Stomach (tissue), 19 donors: ENCODE measurements at places on chromosomes 1 and 21. TPM values are rescaled to one million over a fixed set of nuclear protein-coding genes. Genes with fewer than 3 reads are reported as not detected.

SYNC gene
- 5.5 TPM for polyA plus RNA-seq

DNA sequence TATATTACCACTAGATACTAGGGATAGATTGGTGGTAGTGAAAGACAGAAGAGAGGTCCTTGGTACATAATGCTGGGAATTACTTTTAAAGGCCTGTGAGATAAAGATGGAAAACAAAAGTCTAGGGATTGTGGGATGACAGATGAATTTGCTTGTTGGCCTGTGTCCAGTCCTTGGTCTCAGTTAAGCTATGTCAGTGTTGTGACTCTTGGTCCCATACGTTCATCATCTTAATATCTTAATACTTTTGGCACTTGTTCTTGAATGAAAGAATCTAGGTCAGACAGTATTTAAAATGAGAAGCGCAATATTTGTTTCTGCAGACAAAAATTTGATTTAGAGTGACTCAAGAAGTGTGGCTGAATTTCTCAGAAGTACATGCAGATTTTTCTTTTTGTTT is 7.6 kb downstream of the RPL5 start:
- peaks cover 75% of the 10 kb centered on the region for H3K36me3 ChIP-seq
- H3K4me1 ChIP-seq = peaks cover 28% of the 10 kb centered on the region
- no peak for DNase-seq
- H3K27ac ChIP-seq = no peak overlapping the region
- H3K27me3 ChIP-seq = no peaks in the 10 kb centered on the region

DNA sequence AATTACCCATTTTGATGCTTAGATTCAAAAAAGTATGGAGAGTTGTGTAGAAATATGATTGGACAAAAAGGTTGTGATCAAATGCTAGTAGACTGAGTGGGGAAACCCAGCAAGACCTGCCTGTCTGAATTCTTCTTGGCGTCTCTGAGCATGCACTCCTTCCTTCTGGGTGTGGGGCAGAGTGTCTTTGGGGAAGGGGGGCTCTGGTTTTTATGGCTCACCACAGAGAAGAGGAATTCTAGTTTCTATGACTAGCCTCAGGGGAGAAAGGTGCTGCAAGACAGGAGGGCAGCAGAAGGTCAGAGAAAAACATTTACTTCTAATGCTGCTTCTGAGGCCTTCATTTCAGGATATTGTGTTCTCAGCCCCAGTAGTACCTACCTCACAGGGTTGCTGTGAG is 33.9 kb upstream of the PIGC start:
- no peaks in the 10 kb centered on the region for H3K36me3 ChIP-seq
- no peak for DNase-seq
- H3K27ac ChIP-seq = no peak overlapping the region
- peaks cover 4% of the 10 kb centered on the region for H3K4me1 ChIP-seq
- no peak overlapping the region for H3K4me3 ChIP-seq

DNA sequence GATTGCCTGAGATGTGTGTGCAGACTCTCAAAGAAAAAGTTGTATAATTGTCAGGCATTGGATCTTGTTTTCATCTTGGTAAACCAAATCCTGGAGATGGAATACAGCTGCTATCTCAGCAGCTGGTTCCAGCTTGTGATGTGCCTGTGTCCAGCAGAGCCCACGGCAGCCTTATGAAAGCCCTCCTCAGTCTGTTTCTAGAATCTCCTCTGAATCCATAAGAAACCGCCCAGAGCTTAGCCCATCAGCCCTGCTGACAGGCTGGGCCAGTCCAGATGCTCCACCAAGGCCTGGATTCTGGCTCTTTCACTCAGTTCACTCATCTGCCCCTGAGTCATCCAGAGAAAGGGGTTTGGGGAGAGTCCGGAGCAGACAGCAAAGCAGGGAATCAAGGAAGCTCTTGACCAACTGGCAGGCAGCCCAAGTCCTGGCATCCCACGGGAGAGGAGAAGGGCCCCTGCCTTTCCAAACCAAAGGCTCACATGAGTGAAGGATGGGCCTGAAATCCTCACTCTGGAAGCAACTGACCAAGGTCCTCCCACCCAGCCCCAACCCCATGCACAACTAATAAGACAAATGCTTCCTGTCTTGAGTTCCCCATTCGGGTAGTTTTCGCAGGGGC is 45.7 kb downstream of the NAV1 start:
- peak; percentile 80 for DNase-seq
- peaks cover 8% of the 10 kb centered on the region for H3K4me1 ChIP-seq
- no peak overlapping the region for H3K4me3 ChIP-seq

DNA sequence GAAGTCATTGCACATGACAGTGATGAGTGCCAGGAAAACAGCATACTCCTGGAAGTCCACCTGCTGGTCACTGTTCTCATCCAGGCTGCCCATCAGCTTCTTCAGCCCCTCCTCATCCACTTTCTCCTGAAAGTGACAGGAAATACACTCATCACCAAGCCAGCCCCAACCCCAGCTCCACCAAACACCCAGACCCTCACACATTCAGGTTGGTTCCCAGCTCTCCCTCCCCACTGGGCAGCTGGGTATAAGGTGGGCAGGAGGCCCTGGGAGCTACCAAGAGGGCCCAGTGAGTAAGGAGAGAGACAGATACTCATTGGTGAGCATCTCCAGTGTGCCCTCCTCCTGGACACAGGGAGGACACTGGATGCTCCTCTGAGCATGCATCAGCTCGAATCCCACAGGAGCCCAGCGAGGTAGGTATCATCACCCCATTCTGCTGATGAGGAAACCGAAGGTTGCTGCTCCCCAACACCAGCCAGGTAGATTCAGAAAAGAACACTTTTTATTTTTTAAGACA is 4.1 kb downstream of the S100A2 start:
- no peaks in the 10 kb centered on the region for H3K27me3 ChIP-seq
- no peak overlapping the region for H3K27ac ChIP-seq
- H3K36me3 ChIP-seq = no peaks in the 10 kb centered on the region
- peaks cover 13% of the 10 kb centered on the region for H3K4me1 ChIP-seq

DNA sequence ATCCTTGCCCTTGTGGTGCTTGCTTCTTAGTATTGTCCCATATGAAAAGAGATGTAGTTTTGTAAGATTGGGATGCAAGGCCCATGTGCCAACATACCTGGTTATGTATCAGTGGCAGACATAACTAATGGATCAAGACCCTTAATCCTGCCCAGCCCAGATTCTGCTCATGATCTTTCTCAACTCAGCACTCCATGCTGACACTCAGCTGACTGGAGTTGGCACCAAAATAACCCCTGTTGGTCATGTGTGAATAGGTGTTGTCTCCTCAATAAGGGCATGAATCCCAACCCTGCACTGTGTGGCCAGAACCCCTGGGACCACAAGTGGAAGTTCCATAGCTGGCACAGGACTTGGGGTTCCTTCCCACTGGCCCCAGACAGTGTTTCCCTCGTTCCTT is 13.9 kb upstream of the CNR2 start:
- H3K4me1 ChIP-seq = no peaks in the 10 kb centered on the region
- no peak overlapping the region for H3K27ac ChIP-seq
- H3K27me3 ChIP-seq = no peaks in the 10 kb centered on the region
- H3K4me3 ChIP-seq = no peak overlapping the region

GRCh38 chr1:36268981-36269380 is 37.2 kb upstream of the SH3D21 start:
- peaks cover 46% of the 10 kb centered on the region for H3K36me3 ChIP-seq
- H3K4me3 ChIP-seq = no peak overlapping the region
- H3K27ac ChIP-seq = peak overlapping the region; percentile 82
- peak; percentile 33 for DNase-seq
- peaks cover 79% of the 10 kb centered on the region for H3K4me1 ChIP-seq

DNA sequence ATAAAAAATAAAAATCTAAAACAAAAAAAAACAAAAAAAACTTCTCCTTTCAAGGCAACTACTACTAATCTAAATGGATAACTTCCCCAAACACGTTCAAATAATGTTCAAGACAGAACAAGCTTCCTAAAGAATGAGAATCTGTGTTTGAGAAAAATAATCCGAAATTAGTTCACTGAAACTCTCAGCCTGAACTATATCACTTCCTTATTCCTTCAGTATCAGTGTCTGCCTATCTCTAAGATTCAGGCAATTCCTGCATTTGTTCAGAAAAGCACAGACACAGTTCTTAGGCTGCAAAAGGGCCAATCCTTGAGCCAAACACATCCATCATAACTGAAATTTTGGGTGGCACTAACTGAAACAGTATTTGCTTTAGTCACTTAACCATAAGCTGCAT is 22.4 kb downstream of the DSTYK start:
- H3K27me3 ChIP-seq = no peaks in the 10 kb centered on the region
- peaks cover 6% of the 10 kb centered on the region for H3K4me1 ChIP-seq
- no peak overlapping the region for H3K4me3 ChIP-seq
- H3K36me3 ChIP-seq = peaks cover 20% of the 10 kb centered on the region
- DNase-seq = no peak
- no peak overlapping the region for H3K27ac ChIP-seq

GRCh38 chr1:72938408-72938807 is 656.1 kb upstream of the NEGR1 start:
- DNase-seq = no peak
- H3K27ac ChIP-seq = no peak overlapping the region
- H3K27me3 ChIP-seq = no peaks in the 10 kb centered on the region
- no peaks in the 10 kb centered on the region for H3K4me1 ChIP-seq

- no peaks in the 10 kb centered on the region for H3K4me1 ChIP-seq
- H3K27me3 ChIP-seq = no peaks in the 10 kb centered on the region
- H3K4me3 ChIP-seq = no peak overlapping the region
- H3K27ac ChIP-seq = no peak overlapping the region
- no peak for DNase-seq
Observed at GRCh38 chr1:222691016-222691415, 21.3 kb downstream of the AIDA start.

- H3K4me1 ChIP-seq = no peaks in the 10 kb centered on the region
- peaks cover 37% of the 10 kb centered on the region for H3K27me3 ChIP-seq
- DNase-seq = peak; percentile 11
- H3K36me3 ChIP-seq = no peaks in the 10 kb centered on the region
Observed at GRCh38 chr1:227961651-227962466, 14.1 kb upstream of the WNT9A start.
